Ascending aorta (tissue), 2 donors: ENCODE measurements at places on chromosomes 13 and 19.

- no peaks in the 10 kb centered on the region for H3K4me1 ChIP-seq
- no peaks in the 10 kb centered on the region for H3K36me3 ChIP-seq
Measured at GRCh38 chr13:66503890-66504289, 726.2 kb downstream of the PCDH9 start.

DNA sequence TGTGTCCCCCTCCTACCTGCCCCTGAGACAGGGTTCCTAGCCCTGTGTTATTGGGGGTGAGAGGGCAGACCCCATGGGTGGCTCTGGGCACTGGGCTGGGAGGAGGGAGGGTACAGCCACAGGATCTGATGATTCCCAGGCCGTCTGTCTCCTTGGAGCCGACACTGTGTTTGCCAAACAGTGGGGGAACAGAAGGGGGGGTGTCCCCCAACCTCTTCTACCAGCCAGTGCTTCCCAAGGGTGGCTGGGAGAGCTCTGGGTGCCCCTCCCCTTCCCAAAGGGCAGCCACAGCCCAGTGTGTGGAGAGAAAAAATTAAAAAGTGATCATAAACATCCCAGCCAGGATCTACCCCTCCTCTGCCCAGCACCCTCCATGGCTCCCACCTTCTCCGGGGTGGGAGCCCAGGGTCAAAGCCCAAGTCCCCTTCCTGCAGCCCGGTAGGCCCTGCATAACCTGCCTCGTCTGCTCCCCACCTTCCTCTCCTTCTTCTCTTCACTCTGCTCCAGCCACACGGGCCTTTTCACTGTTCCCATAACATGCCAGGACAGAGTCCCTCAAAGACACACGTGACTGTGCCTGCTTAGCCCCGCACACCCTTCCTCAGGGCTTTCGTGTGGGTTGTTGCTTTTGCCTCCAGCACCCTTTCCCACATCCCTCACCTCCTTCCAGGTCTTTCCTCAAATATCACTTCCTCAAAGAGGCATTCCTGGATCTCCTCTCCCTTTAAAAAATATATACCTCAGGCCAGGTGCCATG is 1.4 kb upstream of the PLIN4 start:
- H3K36me3 ChIP-seq, result no peaks in the 10 kb centered on the region
- no peak for DNase-seq
- H3K4me1 ChIP-seq, result peaks cover 13% of the 10 kb centered on the region
- H3K27ac ChIP-seq, result no peak overlapping the region
- H3K4me3 ChIP-seq, result no peak overlapping the region
- H3K27me3 ChIP-seq, result no peaks in the 10 kb centered on the region

DNA sequence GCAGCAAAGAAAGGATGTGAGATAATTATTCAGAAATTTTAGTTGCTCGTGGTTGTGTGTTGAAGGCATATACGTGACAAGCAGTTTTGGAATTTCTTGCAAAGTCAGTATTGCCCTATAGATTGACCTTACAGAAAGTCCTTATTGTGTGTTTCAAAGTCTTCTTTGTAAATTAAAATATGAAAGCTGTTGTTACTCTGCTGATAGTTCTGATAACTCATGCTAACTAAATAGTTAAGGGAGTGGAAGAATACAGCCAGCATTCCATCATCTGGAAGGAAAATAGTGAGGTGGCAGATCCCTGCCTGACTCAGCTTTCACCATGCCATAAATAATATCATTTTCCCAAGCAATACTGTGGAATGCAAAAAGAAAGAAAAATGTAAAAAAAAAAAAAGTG is 27.2 kb downstream of the WASF3 start:
- H3K4me1 ChIP-seq, result no peaks in the 10 kb centered on the region
- H3K36me3 ChIP-seq, result no peaks in the 10 kb centered on the region
- no peak overlapping the region for H3K4me3 ChIP-seq
- H3K27me3 ChIP-seq, result no peaks in the 10 kb centered on the region
- DNase-seq, result no peak

DNA sequence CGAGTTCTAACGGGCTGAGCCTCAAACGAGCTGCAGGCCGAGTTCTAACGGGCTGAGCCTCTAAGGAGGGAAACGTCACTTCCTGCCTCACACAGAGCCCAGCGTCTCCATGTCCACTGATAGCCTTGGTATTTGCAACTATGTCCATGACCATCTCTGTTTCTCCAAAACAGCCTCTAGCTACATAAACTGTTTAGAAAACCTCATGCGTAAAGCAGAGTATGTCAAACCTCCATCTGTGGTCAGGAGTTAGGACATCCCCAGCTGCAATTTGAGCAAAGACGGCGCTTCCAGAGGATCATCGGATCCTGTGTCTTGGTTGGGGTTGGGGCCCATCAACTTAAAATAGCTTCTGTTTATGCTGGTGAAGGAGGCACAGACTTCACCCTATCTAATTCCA is 20.8 kb downstream of the RASA3 start:
- DNase-seq, result peak; percentile 33
- no peaks in the 10 kb centered on the region for H3K27me3 ChIP-seq
- no peaks in the 10 kb centered on the region for H3K4me1 ChIP-seq
- no peak overlapping the region for H3K4me3 ChIP-seq
- no peaks in the 10 kb centered on the region for H3K36me3 ChIP-seq
- H3K27ac ChIP-seq, result no peak overlapping the region

DNA sequence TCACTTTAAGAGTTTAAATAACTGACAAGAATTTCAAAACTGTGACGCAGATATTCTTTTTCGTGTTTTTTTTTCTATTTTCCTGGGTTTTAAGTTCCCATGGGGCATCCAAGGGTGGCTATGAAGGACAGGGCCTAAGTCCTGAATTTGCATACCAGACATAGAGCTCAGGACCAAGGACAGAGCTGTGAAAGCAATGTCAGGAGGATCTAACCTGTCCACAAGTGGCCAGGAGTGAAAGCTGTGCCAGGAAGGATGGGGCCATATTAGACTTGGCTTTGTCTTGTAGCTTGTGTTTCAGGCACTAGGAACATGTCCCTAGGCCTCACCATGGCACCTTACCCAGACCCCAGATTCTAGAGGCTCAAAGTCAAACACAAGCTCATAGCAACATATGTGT is 289.4 kb upstream of the MIR17HG start:
- no peaks in the 10 kb centered on the region for H3K36me3 ChIP-seq
- peaks cover 3% of the 10 kb centered on the region for H3K4me1 ChIP-seq
- H3K4me3 ChIP-seq, result no peak overlapping the region
- no peak for DNase-seq
- no peaks in the 10 kb centered on the region for H3K27me3 ChIP-seq

- H3K4me1 ChIP-seq, result no peaks in the 10 kb centered on the region
- H3K4me3 ChIP-seq, result no peak overlapping the region
- H3K27me3 ChIP-seq, result no peaks in the 10 kb centered on the region
- H3K36me3 ChIP-seq, result peaks cover 24% of the 10 kb centered on the region
- H3K27ac ChIP-seq, result no peak overlapping the region
- DNase-seq, result peak; percentile 81
Measured at GRCh38 chr19:17496337-17496997, 15.0 kb upstream of the PGLS start.
